ENCODE measurements at places on chromosomes 5 and 9.

DNA sequence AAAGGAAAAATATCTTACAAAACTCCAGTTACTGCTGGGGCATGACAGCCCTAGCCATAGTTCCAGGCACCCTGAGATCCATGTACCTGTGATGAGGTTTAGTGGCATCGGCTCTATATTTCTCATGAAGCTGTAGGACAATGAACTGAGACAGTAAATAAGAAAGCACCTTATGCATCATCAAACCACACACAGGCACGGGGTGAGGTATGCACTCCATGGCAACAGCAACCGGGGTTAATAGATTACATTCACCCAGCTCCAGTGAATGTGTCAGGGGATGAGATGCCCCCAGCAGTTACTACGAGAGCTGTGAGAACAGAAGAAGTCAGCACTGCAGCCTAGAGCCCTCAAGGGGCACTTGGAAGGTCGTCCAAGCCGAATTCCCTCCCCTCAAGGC is 162.0 kb upstream of the S1PR3 start:
- no peak for DNase-seq

GRCh38 chr5:174642816-174643405 is 81.5 kb upstream of the MSX2 start:
- DNase-seq: no peak

GRCh38 chr5:8813180-8813579 is 732.7 kb downstream of the SEMA5A start:
- DNase-seq: no peak

- DNase-seq: peak; percentile 99
Observed at GRCh38 chr5:88480801-88481499, 212.3 kb upstream of the TMEM161B start.

DNA sequence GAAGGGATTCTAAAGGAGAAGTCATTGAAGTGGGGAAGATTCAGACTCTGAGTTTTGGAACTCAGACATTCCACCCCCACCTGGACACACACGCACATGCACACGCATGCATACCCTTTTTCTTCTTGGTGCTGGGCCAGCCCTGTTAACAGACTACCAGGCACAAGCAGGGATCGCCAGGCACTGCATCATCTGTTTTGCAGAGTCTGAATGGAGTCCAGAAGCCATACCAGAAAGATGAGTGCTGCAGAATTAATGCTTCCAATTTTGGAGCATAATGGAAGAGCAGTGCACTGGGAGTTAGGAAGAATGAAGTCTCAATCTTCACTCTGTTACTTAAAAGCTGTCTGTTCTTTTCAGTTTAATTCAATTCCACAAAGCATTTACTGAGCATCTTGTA is 95.5 kb downstream of the PDE8B start:
- no peak for DNase-seq

DNA sequence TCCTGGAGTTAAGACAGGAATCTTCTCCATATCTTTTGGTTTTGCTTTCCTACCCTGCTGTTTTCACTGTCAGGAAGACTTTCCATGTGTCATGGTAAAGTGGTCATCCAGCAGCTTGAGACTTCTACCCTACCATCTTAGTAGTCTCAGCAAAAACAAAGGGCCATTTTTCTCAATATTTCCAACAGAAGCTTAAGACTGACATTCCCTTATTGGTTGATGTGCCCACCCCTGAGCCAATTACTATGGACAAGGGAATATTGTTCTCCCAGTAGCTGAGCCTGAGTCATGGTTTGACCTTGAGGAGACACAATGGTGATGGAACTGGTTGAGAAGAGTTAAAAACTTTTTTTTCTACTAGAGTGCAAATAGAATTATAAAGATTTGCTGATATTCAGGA is 105.6 kb downstream of the CSNK1G3 start:
- DNase-seq: no peak

GRCh38 chr5:14438195-14438606 is 143.4 kb upstream of the OTULINL start:
- no peak for DNase-seq

GRCh38 chr5:41843456-41844370 is 26.5 kb downstream of the OXCT1 start:
- DNase-seq: peak; percentile 84

- DNase-seq: no peak
Observed at GRCh38 chr9:32867601-32868204, 84.4 kb downstream of the TMEM215 start.

DNA sequence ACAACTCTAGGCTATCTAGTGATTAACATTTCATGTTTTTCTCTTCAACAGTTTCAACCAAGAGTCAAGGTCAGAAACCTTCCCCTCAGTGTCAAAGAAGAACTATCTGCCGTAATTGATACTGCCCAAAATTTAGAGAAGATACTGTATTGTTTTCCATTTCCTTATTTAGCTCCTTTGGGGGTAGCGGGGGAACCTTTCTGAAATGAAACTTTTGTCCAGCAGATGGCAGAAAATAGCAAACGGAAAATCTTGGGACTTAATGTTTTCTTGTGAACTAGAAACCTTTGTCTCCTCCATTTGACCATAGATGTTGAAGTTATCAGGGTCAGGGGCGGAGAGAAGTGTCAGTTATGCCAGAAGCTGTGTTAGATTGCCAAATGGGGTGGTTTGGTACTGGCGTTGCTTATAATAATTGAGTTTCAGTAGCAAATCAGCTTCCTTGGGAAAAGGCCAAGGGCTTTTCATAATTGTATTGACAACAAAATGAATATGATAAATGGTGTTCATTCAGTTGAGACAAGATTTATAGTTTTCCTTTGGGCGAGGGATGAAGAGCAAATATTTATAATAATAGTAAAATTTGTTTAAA is 101.7 kb upstream of the TLX3 start:
- peak; percentile 79 for DNase-seq

Data from NCI-H69 (cell line).